ENCODE measurements at places on chromosomes 3 and 15.

- DNase-seq: no peak
Observed at GRCh38 chr15:68764090-68764489, 56.6 kb downstream of the ANP32A start.

DNA sequence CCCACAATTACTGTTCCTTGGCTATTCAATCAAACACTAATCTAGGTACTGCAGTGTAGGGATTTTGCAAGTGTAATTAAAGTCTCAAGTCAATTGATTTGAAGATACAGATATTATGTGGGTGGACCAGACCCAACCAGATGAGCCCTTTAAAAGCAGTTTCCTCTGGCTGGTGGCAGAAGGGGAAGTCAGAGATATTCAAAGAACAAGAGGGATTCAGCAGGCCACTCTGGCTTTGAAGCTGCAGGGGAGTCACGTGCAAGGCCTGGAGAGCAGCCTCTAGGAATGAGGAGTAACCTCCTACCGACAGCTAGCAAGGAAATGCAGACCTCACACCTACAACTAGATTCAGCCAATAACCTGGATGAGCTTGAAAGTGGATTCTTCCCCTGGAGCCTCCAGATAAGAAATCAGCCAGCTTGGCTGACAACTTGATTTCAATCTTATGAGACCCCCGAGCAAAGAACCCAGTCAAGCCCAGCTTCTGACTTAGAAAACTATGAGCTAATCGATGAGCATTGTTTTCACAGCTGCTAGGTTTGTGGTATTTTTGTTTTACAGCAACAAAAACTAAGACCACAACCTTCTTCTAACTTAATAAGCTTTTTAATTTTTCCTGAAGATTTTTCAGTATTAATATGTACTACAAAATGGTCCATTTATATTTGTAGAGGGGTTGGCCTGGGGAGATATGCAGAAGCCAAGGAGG is 13.4 kb downstream of the HACD2 start:
- peak; percentile 7 for DNase-seq

DNA sequence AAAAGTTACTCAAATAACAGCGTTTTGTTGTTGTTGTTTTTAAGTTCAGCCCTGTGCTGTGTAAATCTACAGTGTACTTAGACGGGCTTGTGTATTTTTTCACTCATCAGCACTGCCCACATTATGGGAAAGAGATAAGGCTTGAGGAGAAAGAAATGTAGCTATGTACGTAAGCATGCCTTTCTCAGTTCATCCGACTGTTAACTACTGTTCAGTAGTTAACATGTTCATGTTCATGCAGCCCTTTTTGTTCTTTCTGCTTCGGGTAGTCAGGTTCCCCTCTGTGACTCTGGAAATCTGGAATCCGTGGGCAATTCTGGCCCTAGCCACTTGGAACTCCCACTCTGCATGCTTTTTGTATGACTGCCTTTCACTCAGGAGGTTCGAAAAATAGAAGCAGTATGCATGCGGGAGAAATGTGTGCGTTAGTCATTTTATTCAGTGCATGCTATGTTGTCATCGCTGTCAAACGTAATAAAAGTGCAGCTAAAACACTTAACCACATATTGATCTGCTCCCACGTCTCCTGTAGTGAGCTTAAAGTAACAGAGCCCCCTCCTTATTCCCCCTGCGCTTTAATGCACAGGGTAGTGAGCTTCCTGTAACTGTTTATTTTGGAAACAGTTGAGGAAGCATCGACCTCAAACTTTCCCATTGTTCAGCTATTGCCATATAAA is 283.1 kb upstream of the NR2F2 start:
- DNase-seq: no peak

DNA sequence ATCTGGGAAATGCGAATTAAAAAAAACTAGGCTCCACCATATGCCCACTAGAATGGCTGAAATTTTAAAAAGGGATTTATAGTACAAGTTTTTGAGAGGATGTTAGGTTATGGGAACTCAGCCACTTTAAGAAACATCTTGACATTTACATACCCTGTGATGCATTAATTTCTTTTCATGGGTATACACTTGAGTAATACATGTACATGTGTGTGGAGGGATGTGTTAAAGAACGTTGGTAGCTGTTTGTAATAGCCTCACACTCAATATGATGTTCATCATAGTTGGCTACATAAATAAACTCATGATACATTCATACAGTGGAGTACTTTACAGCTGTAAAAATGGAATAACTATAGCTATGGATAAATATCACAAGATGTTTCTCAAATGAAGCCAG is 40.9 kb downstream of the MEF2A start:
- no peak for DNase-seq

DNA sequence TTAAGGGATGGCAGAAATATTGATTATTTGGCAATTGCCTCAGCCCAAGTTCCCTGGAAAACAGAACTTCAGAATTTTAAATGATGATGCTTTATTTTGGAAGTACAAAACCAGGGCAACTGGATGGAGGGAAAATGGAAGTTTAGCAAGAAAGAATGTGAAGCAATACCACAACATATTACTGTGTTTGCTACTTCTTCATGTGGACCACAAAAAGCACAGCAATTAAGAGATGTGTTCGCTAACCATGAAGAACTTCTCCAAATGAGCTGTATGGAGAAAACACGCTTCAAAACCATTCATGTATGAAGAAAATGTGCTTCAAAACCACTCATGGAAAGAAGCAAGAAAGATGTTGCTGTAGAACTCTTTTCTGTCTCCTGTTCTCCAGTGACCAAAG is 64.7 kb upstream of the ARL6 start:
- DNase-seq: no peak

DNA sequence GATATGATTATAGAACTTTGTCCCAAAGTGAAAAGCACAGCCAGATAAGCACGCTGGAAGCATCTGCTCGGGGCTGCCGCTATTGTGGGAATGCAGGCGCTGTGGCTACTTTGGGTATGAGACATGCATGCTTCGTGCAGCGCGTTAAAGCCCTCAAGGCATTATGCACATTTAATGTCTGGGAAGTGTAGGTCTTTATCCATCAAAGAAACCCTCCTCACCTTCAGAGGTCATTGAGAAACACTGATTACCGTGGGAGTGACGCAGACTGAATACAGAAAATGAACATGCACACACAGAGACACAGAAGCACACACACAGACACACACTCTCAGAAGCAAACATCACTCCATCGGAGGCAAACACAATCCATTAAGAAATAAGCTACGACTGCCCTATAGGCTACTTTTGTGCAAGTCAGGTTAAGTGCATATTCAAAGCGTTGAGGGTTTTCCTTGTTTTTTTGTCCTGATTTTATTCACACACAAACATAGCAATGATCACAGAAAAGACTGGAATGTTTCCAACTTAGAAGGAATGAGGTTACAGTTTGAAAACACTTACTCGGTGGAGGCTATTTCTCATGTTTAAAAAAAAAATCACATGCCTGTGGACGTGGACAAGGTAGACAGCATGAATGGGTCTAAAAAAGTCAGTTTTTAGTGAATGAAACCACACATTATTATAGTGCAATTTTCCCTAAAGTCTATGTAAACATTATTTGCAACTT is 68.5 kb downstream of the PLCH1 start:
- DNase-seq: peak; percentile 6

DNA sequence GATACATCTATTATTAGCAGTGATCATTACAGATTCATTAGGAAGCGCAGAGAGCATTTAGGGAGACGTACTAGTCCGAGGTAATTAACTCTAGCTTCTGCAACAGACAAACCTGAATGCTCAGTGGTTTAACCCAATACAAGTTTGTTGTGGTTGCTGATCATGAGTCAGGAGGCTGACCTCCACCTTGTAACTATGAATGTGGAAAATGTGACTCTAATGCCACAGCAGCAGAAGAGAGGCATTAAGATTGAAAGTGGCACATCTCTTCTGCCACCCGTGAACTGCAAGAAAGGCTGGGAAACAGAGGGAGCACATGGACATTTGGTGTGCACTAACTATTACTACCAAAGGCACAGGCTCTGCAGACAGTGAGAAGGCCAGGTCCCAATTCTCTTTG is 71.2 kb upstream of the C3orf80 start:
- DNase-seq: no peak

- DNase-seq: no peak
Observed at GRCh38 chr15:31237043-31237324, 89.7 kb upstream of the KLF13 start.

DNA sequence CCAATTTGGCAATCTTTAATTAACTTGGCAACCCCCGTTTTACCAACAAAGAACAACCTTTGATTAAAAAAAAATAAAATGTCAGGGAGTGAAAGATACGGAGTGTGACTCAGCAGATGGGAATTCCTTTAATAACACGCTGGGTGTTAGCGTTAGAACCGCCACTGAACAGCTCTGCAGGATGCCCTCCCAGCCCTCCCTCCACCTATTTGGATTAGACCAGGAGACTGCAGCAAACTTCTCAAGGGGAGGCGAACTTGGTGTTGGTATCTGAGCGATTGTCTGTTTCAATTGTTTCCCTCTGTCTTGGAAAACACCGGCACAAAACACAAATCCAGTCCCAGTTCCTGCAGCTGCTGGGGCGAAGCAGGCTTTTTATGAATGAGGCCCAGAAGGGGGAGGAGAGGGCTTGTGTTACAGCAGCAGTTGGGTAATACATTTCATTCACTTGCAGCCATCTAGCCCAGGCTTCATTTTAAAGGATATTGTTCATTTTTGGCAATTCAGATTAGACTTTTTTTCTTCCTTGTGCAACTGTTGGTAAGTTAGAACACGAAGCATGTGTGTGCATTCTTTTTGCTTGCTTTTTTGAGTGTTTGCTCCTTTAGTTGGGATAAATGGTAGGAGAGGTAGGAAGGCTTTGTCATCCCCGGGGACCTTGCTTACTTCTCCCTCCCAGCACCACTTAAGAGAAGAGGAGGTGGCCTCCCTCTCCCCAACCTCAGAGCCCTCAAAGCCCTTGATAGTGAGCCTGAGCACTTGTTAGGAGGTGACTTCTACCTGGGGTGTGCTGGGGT is 152.3 kb downstream of the IGF1R start:
- DNase-seq: peak; percentile 75

GRCh38 chr15:70436428-70436827 is 326.9 kb downstream of the UACA start:
- no peak for DNase-seq

DNA sequence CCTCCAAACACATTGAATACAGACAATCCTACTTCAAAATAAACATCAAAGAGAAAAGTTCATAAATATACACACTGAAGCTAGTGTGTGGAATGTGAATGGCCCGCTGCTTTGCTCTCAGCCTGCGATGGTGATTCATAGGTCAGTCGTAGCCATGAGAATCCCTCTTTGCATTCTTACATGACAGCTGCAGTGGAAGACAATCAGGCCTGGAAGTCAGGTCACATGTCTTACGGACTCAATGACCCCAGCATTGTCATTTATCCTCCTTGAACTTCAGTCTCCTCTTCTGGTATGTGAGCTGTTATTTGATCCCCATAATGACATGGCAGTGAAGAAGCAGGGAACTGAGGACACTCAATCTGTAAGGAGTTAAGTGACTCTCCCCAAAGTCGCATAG is 217.8 kb upstream of the EOMES start:
- no peak for DNase-seq

- no peak for DNase-seq
Observed at GRCh38 chr3:73766599-73767381, 142.0 kb upstream of the PDZRN3 start.

DNA sequence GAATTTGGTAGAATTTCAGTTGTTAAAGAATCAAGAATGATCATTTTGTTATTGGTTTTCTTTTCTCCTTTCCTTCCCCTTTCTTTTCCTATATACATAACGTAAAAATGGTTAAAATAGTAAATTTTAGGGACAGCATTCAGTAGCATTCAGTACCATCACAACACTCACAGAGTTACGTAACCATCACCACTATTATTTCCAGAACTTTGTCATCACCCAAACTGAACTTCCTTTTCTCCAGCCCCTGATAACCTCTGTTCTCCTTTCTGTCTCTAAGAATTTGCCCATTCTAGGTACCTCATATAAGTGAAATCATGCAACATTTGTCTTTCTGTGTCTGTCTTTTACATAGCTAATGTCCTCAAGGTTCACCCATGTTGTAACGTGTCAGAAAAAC is 165.3 kb downstream of the AKAP13 start:
- no peak for DNase-seq

DNA sequence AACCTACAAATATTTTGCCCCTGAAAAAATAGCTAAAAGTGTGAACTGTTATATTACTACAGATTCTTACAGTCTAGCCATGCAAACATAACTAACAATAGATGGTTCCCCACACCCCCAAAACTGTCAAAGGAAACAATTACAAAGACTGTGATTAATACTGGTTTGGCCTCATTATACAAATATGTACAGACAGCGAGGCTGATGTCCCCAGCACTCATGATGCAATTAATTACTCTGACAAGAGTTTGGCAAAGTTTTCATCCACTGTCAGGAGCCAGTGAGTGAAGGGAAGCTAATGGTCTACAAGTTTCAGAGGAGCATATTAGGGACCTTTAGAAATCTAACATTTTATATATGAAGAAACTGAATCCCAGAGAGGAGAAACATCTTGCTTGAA is 61.0 kb downstream of the HMG20A start:
- DNase-seq: no peak

DNA sequence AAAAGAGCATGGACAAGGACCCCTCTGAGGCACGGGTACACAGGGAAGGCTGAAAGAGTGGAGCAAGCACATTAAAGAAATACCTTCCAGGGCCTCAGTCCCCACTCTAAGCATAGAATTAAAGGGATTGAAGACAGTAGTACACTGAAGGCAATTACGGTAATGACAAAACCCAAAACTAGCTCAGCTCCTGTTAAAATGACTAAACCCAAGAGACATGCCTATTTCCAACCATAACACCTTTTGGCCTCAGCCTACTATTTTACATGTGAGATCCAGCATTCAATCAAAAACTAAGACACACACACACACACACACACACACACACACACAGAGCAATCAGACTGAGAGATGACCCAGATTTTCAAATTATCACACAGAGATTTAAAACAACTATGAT is 19.8 kb downstream of the MAP4 start:
- DNase-seq: no peak

DNA sequence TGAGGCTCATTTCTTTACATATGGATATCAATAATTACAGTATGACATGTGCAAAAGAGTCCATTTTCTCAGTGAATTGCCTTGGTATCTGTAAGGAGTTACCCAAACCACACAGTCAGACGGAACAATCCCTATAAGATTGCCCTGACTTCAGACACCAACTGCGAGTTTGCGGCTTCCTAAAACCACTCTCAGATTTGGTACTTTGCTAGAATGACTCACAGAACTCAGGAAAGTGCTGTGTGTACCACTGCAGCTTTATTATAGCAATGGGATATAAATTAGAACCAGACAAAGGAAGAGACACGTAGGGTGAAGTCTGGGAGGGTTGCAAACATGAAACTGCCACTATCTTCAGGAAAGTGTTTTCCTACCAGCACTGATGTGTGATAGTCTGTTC is 45.8 kb upstream of the ATP13A3 start:
- no peak for DNase-seq

GRCh38 chr15:69119001-69119400 is 41.4 kb upstream of the GLCE start:
- no peak for DNase-seq

DNA sequence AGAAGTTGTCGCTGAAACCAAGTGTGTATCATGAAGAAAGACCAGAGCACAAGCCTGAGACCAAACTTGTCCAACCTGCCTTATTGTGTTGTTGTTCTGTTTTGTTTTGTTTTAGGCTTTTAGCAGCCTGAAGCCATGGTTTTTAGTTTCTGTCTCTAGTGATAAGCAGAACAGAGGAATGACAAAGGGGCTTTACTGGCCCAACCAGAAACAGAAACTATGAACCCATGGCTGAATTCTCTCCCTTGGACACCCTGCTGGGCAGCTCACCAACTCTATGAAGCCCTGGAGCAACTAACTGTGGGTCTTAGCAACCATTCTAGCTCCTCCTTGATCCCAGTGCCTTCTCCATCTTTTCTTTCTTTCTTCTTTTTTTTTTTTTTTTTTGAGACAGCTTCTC is 30.3 kb downstream of the HCLS1 start:
- DNase-seq: no peak
